Occipital lobe (tissue), 3 donors: ENCODE measurements at places on chromosomes 12 and 14.

DNA sequence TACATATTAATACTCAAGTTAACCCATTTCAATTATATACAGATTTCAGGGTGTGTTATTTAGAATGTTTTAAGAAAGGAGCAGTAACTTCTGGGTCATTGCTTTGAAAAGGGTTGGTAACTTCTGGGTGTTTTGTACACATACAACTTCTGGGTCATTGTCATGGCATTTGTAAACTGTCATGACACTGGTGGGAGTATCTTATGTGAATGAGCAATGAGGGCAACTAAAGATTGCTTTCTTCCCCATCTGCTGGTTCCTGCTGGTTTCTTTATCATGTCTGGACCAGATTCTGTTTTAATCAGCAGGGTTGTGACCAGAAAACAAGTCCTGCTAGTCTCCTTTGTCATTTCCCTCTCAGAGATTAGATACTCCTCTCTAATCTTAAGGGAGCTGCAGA is 713.3 kb downstream of the LRFN5 start:
- no peak for DNase-seq

- DNase-seq: no peak
Measured at GRCh38 chr12:97313471-97314190, 149.0 kb upstream of the RMST start.

GRCh38 chr12:120037851-120038250 is 48.8 kb downstream of the BICDL1 start:
- DNase-seq: no peak

DNA sequence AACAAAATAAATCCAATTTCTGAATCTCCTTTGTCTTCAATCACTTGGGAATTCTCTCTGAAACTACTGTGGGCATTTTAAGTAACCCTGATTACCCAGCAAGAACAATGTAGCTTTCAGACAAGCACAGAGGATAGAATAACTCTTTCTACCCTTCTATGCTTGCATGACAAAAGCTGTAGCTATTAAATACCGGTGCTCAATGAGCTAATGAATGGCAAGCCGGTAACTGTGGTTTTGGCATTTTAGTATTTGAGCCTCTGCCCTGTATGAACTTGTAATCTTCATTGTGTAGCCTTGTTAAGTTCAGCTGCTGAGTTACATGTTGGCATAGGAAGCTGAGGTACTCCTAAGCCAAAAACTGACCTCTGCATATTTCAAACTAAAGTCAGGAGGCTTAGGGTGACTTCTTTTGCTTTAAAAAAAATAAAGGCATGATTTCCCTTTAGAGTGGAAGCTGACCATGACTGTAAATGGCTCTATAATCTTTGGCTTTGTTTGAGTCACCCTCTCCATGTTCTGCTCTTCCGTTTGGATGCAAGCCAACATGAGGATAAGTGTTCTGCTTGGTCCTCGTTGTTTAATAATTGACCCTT is 171.0 kb upstream of the HIF1A start:
- DNase-seq: no peak

GRCh38 chr14:52352061-52352491 is 38.0 kb downstream of the PTGER2 start:
- DNase-seq: no peak

DNA sequence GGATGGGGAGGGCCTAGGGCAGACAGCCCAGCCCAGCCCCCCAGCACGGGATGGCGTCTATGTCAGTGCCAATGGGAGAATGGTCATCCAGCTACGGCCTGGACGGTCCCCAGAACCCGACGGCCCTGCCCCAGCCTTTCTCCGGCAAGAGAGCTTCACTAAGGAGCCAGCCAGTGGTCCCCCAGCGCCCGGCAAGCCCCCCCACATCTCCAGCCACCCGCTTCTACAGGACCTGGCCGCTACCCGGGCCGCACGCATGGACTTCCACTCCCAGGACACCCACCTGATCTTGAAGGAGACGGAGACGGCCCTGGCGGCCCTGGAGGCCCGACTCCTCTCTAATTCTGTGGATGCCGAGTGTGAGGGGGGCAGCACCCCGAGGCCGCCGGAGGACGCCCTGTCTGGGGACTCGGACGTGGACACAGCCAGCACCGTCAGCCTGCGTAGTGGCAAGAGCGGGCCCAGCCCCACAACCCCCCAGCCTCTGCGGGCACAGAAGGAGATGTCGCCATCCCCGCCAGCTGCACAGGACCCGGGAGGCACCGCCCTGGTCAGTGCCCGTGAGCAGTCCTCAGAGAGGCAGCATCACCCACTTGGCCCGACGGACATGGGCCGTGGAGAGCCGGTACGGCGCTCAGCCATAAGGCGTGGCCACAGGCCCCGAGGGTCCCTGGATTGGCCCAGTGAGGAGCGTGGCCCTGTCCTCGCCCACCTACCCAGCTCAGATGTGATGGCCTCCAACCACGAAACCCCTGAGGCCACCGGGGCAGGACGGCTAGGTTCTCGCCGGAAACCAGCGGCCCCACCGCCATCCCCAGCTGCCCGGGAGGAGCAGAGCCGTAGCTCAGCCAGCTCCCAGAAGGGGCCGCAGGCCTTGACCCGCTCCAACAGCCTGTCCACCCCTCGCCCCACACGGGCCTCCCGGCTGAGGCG is 21.9 kb downstream of the CEP170B start:
- DNase-seq: no peak

DNA sequence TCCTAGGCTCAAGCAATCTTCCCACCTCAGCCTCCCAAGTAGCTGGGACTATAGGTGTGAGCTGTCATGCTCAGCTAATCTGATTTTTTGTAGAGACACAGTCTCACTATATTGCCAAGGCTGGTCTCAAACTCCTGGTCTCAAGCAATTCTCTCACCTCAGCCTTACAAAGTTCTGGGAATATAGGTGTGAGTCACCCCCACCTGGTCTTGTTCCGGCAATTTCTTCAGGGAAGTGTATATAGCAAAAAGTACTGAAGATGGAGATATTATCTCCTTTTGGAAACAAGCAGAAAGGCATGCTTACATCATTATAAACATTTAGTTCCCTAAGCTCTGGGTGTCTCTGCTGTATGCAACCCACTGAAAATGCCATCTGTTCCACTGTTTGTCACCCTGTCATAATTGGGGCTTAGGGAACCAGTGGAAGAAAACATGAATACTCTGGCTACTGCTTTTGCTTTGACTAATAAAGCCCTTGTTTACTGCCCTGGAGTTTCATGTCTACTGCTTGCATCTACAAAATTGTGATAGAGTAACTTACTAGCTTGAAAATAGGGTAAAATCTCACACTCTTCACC is 940.2 kb downstream of the GALC start:
- DNase-seq: peak; percentile 30

DNA sequence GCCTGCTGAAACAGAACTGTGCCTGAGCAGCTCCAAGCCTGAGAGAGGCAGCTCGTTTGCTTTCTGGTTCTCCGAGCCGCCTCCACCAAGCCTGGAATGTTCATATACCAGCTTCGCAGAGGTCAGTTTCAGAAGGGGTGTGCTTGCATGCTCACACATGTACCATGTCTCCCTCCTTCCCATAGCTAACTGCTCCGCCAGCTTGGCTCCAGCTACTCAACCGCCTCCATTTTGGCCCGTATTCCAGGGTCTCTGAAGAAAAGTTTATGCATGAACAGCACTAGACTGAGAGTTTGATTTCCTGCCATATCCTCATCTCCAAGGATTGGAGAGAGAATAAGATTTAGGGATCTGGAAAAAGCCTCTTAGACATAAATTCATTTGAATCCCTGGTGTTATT is 103.7 kb downstream of the SMOC1 start:
- DNase-seq: no peak

DNA sequence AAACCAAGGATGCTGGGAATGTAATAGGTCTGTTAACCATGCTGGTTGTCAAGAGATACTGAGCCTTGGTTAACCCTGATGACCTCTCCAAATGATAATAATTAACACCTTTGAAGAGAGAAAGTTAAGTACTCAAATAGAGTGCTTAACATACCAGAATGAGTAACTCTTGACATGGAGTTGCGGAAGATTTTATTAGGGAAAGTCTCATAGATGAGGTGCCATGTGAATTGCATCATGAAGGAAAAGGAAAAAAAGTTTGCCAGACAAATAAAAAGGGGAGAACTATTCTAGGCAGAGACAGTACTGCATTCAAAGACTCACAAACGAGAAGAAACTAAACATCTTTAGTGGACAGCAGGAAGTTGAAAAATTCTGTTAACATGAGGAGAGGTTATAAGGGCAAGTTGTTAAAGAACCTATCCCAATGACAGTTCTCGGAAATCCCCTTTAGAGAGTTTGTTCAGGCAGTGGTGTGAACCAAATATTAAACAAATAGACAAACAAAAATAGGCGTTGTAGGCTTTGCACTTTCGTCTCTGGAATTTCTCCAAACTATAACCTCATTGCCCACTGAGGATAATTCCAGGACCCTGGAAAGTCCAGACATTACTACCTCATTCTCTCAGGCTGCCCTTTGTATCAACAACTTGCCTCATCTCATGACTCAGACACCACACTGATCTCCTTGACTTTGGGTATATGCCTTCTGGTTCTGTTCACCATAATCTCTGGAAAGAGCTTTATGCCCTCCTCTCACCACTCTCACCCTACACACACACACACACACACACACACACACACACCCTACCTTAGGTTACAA is 435.0 kb downstream of the GXYLT1 start:
- DNase-seq: no peak

- no peak for DNase-seq
Measured at GRCh38 chr12:129496226-129496625, 407.6 kb downstream of the TMEM132D start.

- DNase-seq: no peak
Measured at GRCh38 chr12:11638315-11638916, 11.1 kb upstream of the ETV6 start.

DNA sequence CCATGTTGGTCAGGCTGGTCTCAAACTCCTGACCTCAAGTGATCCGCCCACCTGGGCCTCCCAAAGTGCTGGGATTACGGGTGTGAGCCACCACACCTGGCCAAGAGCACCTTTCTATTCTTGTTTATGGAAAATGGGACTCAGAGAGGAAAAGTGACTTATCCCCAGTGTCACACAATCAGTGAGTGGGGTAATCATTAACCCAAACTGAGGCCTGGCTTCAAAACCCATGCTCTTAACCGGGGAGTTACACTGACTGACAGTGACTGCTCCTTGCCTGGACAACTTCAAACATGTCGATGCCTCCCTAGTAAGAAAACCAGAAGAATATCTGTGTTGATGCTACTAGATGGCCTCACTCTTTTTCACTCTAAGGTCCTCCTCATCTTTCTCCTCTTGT is 7.3 kb downstream of the CLEC7A start:
- DNase-seq: no peak

DNA sequence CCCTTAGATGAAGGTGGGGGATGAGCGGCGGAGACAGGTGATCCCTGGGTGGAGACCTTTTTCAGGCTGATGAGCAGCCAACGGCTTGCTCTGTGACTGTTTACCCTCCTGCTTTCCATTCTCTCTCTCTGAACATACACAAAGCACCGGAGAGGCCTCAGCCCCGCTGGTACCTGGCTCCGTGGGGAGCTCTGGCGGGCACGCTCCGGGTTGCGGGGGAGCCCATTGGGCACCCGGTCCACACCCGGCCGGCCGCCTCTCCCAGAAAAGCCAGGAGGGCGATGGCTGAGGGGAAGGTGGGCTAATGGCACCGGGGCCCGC is 545 bp downstream of the SMARCC2 start:
- no peak for DNase-seq

DNA sequence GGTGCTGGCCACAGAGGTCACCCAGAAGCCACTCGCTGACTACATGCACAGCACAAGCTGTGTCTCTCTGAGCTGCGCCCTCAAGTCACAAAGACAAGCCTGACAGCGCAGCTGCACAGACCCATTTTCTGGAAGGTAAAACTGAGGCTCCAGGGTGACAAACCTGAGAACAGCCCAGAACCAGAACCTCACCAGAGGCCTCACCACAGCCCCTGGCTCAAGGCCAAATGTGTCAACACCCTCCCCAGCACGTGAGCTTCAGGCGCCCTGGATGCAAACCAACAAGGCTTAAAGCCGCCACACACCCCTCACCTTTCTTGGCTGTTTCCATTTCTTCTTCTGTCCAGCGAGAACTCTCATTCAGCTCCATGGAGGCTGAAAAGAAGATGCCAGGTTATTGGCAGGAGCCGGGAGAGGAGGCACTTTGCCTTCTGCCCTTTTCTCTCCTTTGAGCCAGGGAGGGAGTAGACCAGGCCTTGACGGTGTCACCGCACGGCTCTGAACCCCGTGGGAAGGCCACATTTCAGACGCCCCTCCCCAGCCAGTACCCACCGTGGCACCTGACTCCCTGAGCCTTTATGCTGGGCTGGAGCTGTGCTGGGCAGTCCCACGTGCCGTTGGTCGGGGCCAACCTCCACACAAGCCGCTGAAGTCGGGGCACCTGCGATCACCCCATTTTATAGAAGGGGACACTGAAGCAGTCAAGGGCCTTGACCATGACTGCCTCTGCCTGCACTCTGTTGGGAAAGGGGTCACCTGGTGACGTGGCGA is 103.1 kb downstream of the RFLNA start:
- no peak for DNase-seq

- no peak for DNase-seq
Measured at GRCh38 chr12:45329238-45329637, 113.3 kb downstream of the ANO6 start.

DNA sequence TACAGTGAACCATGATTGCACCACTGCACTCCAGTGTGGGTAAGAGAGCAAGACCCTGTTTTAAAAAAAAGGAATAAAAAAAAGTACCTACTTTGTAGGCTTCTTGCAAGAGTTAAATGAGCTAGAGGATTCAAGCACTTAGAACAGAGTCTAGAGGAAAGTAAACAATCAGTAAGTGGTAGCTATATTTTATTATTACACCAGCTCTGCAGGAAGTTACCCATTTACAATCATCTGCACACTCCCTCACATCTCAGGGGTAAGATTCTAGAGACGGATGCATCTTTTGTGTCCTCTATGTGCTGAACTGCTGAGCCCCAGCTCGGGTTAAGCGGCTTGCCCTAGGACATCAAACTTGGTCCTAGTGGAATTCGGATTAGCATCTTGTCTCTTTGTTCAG is 67.3 kb downstream of the KCNK10 start:
- no peak for DNase-seq

GRCh38 chr12:118109088-118109487 is 5.3 kb upstream of the VSIG10 start:
- DNase-seq: no peak

GRCh38 chr14:30484976-30485375 is 74.0 kb upstream of the G2E3 start:
- DNase-seq: no peak

DNA sequence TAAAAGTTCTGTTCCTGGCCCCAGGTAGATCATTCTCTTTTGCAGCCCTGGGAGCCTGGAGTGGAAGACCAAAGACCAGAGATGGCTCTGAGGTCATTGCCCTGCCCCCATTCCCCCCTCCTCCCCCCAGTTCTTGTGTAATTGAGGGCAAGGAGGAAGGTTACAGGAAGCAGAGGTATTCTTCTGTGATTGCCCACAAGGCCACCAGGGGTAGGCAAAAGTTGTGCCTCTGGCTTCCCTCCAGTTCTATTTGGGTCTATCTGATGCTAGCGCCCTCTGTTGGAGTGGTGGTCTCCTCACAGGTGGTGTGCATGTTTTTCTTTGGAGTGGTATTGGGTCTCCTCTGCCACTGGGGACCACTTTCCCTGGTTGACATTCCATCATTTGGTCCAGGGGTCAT is 41.2 kb upstream of the CRY1 start:
- DNase-seq: no peak
